ENCODE measurements at places on chromosomes 5 and 9. TPM values are rescaled to one million over a fixed set of nuclear protein-coding genes. Genes with fewer than 3 reads are reported as not detected.

The EQTN gene
- 0.13 TPM for total RNA-seq

The C9orf43 gene
- 0.22 TPM for total RNA-seq

The RUSC2 gene
- 33.7 TPM for total RNA-seq

The PCDH12 gene
- total RNA-seq = 19.8 TPM

The UBE2R2 gene
- 18.2 TPM for total RNA-seq

The ANKRD34B gene
- 0.13 TPM for total RNA-seq
